ENCODE measurements at places on chromosomes 12 and 14.
A peak's percentile ranks its signal among the peaks of the same experiment; 100 is the strongest.

DNA sequence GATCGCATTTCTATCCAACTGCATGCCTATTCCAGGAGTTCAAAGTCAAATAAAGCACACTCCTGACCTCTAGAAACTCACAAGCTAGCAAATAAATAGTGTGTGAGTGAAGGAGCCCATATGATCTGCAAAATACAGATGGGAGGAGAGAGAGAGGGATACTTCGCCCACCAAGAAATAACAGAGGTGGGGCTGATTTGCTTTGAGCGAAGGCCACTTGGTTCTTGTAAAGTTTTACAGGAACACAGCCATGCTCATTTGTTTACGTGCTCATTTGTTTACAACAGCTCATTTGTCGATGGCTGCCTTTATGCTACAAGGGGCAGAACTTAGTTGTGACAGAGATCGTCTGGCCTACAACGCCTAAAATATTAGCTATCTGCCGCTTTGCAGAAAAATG is 63.4 kb upstream of the GPATCH2L start:
- no peak for DNase-seq

- DNase-seq: no peak
These were observed 169.3 kb downstream of the KTN1 start for GRCh38 chr14:55749201-55749812.

DNA sequence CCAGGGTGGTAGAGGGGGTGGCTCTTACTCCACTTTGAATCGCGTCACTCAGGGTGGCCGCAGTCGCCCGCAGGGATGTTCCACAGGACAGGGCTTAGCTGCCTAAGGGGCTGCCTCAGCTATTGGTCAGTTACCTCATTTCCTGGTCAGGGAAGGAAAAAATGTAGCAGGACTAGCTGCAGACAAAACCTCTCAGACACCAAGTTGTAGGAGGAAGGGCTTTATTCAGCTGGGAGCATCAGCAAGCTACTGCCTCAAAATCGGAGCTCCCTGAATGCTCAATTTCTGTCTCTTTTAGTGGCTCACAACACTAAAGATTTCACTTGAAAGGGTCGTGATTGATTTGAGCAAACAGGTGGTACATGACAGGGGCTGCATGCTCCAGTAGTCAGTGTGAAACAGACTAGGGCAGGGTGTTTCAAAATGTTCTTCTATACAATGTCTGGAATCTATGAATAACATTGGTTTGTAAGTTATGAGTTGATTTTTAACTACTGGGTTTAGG is 6.4 kb upstream of the CLEC6A start:
- no peak for DNase-seq

- DNase-seq: peak; percentile 19
These were observed 67.8 kb upstream of the CAPRIN2 start for GRCh38 chr12:30822385-30823155.

DNA sequence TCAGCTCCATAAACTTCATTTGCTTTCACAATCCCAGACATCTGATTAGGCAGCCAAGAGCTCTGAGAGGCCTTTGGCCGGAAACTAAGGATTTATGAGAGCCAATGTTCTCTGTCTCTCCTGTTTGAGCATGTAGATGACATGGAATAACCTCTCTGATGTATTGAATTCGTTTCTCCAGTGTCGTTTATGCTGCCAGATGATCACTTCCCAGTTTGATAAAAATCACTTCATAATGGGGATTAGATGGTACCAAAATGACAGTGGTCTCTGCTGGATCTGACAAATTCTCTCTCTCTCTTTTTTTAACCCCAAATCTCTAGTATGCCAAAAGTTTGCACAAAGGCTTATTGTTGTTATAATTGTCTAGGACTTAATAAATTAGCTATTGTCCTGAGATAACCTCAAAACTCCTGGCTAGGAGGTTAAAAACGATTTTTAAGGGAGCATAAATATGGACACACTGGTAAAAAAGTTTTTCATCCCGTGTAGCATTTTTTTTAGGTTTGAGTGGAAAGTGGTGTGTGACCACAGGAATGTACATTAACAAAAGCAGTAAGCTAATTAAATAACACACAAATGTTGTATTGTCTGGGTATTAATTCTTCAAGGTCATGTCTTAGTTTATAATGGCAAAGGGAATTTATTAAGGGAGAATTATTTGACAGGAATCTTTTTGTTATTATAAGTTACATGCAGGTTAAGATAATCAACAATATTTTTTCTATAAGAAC is 82.6 kb upstream of the USP44 start:
- DNase-seq: no peak

DNA sequence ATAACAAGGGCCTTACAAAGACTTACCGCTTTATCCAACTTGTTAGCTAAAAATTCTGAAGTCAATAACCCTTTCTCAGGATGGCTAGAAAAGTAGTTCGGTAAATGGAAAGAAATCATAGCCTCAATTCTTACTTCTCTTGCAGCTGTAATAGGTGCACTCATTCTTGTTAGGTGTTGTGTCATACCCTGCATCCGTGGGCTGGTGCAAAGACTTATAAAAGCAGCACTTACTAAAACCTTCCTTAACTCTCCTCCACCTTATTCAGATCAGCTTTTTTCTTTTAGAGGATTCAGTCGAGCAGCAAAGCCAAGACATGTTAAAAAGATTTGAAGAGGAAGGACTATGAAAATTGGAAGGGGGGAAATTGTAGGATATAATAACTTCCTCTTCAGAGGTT is 238.2 kb upstream of the DIO3 start:
- DNase-seq: no peak

- DNase-seq: no peak
These were observed 11.9 kb downstream of the PALS1 start for GRCh38 chr14:67253076-67253635.

GRCh38 chr12:113778432-113779132 is 187.5 kb downstream of the RBM19 start:
- DNase-seq: no peak
